NCI-H187 treated with DMSO at 0.1 percent for 48 hours (cell line): ENCODE measurements at places on chromosomes 7 and 10.

DNA sequence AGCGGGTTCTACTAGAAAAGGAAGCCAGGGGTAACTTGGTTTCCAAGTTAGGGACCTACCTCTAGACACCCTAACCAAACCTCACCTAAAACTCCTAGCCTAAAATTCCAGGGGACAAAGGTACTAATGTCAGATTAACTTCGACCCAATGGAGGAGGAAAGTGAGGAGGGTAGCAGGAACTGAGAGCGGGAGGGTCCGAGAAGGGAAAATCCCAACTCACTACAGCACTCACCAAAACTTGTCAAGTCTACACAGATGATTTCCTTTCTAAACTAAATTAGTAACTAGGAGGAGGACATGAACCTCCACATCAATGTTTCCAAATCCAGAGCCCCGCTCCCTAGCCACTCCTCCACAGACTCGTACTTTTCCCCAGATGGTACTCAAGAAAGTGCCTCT, 22.6 kb downstream of the CHCHD3 start:
- DNase-seq, result no peak

DNA sequence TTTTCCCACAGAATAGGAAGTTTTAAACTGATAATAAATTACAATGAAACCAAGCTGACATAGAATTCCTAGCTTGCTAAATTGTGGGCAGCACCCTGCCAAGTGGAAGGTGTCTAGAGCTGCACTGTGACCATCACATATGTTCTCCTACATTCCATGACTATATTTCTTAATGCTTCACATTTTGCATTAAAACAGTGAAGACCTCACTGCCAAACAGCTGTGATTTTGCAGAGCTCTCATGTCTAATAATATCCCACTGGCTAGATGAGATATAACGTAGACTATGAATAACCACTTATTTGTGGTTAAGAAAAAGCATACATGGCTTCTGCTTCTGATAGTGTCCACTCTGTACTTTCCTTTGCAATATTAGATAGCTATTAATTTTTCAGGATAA, 228.3 kb upstream of the TEX47 start:
- DNase-seq, result no peak

GRCh38 chr10:7179536-7179935, 231.3 kb downstream of the SFMBT2 start:
- no peak for DNase-seq

DNA sequence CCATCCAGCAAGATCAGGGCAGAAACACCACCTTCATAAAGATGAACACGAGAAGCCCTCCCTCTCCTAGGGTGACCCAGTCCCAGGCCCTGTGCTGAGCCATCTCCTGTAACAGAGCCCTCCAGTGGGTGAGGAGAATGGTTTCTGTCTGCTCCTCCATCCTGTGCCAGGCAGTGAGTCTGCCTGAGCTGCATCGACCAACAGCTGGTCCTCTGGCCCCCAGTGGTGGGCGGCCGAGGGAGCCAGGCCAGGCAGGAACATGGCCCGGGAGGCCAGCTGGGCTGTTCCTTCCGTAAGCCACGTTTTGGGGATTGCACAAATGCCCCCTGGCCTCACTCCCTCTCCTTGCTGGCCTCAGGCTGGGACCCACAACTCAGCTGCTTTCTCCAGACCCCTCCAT, 73.5 kb downstream of the GRB10 start:
- no peak for DNase-seq

DNA sequence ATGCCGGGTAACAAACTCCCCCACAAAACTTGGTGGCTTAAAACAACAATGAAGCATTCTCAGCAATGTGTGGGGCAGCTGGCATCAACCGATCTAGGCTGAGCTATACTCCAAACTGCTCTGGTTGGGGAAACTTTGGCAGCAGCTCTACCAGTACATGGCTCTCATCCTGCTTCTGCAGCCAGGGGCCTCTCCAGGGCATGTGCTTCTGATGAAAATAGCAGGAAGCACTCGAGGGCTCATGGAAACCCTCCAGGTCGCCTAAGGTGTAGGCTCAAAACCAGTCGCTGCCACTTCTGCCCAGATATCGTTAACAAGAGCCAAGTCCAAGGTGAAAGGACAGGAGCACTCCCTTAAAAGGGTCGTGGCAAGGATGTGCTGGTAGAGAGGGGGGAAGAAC, 134.1 kb downstream of the TEX36 start:
- DNase-seq, result no peak

DNA sequence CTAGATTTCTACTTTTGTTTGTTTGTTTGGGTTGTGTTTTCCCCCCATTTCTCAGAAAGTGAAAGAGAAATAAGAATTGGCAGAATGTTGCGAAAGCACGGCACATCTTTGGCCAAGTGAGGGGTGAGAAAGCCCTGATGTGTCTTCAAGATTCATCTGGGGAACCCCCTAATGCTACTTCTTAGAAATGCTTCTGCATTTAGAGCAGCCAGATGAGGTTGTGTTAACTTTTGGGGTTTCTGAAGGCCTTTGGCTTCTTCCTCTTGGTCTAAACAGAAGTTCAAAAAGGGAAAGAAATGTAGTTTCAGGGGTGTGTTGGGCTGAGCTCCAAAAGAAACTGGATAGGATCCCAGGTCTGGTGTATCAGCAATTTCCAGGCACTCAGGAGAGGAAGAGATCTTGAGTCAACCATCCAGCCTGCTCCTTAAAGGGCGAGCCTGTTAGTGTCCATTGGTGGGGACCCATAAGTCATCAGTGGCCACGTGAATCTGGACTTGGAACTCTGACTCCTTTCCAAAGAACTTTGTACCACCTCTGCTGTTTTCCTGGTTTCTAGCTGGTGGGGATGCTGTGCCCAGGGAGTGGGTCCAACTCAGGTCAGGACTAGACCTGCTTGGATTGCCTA, 6.5 kb downstream of the DUSP5 start:
- DNase-seq, result no peak

DNA sequence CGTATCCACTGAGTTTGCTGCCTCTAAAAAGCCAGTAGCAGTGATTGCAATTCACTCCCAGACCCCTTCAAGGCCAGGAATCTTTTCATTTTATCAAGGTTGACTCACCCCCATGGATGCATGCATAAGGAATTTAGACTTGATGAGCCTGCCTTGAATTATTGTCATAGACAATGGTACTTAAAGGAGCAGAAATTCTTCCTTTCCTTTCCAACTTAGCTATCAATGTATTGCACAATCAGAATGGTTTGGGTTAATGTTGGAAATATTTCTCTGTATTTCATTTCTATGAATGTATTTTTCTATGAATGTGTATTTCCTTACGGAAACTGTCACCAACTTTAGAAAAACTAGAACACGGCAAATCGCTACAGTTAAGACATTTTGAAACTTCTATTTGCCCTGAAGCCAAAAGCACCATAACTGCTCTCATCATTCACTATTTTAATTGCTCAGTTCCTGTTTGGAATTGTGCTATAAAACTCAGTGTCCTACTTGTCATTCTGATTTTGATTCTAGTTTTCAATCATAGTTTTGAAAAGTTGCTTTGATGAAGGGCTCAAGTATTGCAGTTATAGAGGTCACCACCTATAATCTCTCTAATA, 355.7 kb upstream of the AKR1E2 start:
- no peak for DNase-seq

DNA sequence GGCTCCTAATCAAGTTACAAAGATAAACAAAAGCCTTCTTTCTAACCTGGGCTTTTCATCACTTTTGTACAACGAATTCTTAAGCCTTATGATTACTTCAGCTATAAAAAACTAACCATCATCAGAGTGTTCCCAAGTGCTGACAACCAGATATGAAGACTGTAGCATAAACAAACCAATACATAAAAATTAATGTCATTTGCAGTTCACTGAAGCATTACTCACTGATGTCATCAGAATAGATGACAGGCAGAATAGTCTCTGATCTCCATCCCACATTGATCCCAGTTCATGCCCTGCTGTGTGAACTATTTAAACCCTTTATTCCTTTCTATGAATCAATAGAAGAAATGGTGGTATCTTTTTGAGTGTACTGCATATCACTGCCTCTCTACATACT, 84.4 kb downstream of the DNAJC1 start:
- no peak for DNase-seq

GRCh38 chr7:133481676-133482075, 228.8 kb downstream of the EXOC4 start:
- no peak for DNase-seq

GRCh38 chr7:91285696-91286355, 21.6 kb downstream of the FZD1 start:
- DNase-seq, result no peak

- no peak for DNase-seq
Observed at GRCh38 chr10:114762811-114763210, 58.8 kb upstream of the FHIP2A start.

GRCh38 chr10:42956045-42956444, 120.8 kb upstream of the RET start:
- no peak for DNase-seq

- DNase-seq, result no peak
Observed at GRCh38 chr7:33764752-33765451, 140.4 kb upstream of the BMPER start.

- DNase-seq, result no peak
Observed at GRCh38 chr10:62019013-62019684, 117.7 kb downstream of the ARID5B start.

- DNase-seq, result no peak
Observed at GRCh38 chr10:8289186-8289924, 234.9 kb downstream of the GATA3 start.

DNA sequence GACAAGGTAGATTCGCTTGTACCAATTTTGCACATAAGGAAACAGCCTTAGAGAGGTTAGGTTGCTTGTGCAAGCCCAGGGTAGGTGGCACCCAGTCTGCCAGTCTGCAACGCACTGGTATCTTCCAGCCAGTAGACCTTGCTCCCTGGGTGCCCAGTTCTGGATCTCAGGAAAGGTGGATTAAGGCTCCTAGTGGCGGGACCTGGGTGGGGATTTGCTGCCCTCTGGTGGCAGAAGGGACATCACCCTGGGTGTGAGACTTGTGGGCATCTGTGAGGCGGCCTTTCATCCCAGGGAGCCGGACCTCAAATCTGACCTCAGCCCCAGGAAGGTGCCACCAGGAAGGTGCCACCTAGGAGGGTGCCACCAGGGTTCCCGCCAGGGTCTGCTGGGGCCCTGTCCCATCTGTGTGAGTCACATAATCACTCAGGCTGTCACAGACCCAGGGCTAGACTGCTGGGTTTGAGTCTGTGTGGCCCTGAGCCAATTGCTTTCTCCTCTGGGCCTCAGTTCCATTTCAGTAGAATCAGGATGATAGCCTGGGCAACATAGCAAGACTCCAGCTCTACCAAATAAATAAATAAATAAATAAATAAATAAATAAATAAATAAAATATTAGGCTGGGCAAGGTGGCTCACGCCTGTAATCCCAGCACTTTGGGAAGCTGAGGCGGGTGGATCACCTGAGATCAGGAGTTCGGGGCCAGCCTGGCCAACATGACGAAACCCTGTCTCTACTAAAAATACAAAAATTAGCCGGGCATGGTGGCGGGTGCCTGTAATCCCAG, 5.3 kb upstream of the PRKRIP1 start:
- DNase-seq, result no peak

DNA sequence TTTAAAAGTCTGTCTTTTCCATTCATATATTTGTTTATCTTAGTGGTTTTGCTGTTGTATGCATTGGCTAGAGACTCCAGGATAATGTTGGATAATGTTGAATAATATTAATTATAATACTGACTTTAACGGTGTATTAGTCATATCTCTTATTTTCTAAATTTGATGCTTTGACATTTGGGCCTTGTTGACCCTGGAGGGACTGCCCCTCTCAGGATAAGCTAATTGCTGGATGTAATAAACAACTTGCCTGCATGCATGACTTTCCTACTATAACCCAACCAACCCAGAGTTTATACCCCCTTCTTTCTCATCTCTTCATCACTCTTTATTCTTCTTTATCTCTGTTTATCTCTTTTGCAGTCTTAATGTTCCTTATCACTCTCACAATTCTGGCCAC, 90.9 kb upstream of the ABI1 start:
- no peak for DNase-seq

DNA sequence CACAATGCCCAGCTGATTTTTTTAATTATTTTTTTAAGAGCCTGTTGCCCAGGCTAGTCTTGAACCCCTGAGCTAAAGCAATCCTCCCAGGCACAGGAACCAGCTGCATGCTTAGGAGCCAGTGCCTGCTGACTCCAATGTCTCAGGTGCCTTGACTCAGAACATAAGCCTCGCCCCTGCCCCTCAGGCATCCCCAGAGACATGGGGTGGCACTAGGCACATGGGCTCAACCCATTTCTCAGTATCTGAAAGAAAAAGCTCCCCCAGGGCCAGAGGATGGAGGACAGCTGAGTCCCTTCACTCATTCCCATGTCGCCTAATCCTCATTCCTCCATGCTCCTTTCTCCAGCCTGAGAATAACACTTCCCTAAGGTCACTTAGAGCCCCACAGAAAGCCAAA, 39.1 kb downstream of the KCNH2 start:
- DNase-seq, result no peak

DNA sequence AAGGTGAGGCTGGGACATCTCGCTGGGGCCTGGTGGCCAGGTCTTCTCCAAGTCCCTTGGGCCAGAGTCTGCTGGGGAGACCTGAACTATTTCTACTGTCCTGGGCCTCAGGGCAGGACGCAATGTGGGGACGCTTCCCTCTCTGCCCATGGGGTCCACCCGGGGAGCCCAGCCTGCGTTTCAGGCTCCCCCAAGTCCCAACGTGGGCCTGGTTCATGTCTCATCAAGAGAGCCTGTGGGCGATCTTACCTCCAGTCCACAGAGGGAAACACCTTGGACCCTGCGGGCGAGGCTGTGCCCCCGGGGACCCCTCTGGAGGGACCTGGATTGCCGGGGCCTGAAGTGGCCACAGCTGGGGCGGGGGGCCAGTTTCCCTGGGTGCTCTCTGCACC, 91.7 kb downstream of the DNAJB6 start:
- no peak for DNase-seq

DNA sequence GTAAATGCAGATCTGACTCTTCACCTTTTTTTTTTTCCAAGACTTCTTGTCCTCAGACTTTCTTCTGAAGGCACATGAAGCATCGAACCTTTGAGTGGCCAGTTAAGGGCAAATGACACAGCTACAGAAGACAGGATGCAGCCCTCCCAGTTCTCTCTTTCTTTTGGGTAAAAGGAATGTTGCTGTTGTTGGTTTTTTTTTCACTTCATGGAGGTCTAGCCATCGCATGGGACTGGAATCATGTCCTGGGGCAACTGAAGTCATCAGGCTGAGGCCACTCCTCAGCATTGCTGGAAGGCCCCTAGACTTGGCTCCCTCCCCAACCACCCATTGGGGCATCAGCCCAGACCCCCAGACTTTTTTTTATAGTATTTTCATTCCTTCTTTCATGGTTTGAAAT, 896.5 kb downstream of the SORCS1 start:
- no peak for DNase-seq

DNA sequence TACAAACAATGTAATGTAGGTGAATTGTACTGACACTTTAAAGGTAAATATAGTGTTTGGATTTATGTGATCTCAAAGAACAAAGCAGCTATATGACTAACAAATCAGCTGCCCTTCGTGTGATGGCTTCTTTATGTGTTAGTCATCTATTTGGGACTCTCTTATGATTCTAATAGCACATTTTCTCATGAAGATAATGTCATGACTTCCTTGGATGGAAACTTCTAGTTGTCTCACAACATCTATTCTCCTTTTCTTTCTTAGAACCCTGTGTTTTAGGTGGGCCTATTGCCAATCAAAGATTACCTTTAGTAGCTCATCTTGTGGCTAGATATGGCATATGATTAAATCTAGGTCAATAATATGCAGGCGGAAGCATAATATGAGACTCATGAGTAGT, 45.0 kb downstream of the TMEM106B start:
- DNase-seq, result no peak
